ENCODE measurements at places on chromosomes 12 and 14.

DNA sequence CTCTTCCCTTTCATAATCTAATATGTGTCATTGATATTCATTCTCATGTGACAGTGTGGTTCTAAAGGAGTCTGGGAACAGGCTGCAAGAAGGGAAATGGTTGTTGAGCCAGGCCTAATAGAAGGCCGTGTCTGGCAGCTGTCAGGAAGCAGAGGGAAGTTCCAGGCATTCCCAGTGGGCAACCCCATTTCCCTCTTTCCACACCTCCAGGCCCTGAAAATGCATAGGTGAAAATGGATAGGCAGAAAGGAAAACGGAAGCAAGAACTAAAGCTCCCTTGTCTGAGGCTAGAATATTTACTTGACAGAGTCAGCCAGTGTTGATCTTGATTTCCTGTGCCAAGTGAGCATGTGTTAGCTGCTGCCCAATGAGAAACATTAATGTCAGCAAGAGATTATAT is 97.7 kb downstream of the PPM1A start:
- DNase-seq: no peak

GRCh38 chr14:74490486-74490885 is 2.6 kb downstream of the NPC2 start:
- no peak for DNase-seq

- DNase-seq: no peak
These were observed 28.2 kb downstream of the TSPAN19 start for GRCh38 chr12:85007836-85008235.

DNA sequence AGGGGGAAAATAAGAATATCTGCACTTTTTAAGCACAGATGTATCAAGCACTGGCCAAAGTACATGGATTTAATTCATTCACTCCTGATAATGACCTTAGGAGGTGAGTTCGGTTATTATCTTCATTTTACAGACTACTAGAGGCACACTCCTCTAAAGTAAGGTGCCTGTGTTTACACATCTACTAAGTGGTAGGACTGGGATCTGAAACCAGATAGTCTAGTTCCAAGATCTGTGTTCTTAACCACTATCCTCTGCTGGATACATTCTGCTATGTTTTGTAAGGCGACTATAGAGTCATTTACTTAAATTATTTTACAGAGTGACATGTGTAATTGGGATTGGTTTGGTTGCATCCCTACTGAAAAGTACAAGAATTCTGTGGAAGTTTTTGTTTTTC is 175.3 kb downstream of the ESR2 start:
- DNase-seq: no peak

- no peak for DNase-seq
These were observed 2.3 kb downstream of the ANKRD9 start for GRCh38 chr14:102507081-102507856.

DNA sequence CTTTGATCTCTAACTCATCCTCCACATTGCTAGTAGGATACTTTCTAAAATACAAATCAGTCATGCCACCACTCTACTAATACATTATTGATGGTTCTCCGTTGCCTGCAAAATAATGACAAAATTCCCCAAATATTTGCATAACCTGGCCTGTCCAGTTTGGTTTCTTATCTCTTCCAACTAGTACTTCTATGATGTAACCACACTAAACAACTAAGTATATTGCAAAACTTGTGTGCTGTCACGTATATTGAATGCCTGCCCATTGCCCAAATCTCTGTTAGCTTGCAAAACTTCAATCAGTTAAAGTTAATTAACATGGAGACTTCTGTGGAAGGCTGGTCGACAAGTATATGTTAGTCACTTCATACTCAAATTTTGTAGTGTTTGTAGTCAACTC is 6.5 kb downstream of the OR6C74 start:
- DNase-seq: no peak

GRCh38 chr12:25256826-25257225 is 6.1 kb upstream of the KRAS start:
- DNase-seq: no peak

- DNase-seq: no peak
These were observed 164.1 kb upstream of the NTF3 start for GRCh38 chr12:5267603-5268423.

DNA sequence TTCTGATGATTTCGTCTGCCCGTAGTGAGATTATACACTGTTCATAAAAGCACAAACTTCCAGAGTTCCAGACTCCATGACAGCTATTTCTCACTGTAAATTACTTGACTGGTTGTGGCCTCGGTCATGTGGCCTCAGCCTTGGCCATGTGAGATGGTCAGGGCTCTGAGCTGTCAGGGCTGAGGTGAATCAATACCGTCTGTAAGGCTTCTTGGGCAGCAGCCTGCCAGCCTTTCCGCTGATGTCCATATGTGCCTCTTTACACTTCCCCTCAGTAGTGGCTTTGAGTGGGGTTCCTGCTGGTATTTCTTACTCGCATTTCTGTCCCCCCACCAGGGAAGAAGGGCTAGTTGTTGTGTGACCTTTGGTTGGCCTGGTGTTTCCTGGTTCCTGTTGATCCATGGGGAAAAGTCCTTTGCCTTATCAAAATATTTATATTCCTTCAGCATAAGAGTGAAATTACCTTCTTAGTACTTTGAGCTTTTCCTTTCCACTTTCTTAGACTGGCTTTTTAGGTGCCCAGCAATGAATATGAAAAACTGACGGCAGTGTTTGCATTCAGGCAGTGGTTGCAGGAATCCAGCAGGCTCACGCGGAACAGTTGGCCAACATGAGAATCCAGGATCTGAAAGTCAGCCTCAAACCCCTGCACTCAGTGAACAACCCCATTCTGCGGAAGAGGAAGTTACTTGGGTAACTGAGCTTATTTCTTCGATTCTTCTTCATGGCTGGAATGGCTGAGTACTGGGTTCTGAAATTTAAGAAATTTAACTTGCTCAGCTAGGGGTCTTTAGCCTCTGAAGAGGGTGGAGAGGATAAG is 46.1 kb downstream of the MAPKAPK5 start:
- DNase-seq: no peak

- DNase-seq: no peak
These were observed 18.4 kb upstream of the FOS start for GRCh38 chr14:75260025-75260763.

DNA sequence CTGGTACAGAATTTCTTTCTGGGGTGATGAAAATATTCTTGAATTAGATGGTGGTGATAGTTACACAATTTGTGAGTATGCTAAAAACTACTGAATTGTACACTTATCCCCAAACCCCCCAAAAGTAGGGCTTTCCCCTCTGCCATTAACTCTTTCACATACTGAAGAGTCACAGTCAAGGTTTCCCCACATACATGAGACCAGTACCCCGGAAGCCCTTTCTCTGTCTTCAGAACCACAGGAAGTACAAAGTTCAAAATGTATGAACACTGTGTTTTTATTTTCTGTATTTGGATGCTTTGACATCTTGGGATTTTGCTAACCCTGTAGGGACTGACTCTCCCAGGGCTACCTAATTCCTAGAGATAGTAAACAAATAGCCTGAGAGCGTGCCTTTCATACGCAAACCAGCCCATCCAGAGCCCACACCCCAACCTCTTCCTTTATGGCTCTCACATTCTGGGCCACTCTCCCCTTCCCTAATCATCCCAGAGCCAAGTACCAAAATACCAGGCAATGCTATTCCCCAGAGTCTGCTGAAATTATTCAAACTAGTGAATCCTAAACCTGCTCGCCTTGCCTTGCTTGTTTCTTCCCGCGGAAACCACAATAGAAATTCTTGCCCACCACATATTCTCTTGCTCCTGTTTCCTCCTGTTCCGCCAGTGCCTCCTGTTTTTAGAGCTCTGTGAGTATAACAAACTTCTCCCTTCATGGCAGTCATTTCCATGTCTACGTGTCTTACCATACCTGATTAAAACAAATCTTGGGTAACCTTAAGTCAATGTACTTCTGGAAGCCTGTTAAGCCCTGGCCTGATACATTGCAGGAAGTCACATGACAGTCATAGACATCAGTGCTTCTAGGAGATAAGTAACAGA is 524.8 kb downstream of the FUT8 start:
- no peak for DNase-seq

DNA sequence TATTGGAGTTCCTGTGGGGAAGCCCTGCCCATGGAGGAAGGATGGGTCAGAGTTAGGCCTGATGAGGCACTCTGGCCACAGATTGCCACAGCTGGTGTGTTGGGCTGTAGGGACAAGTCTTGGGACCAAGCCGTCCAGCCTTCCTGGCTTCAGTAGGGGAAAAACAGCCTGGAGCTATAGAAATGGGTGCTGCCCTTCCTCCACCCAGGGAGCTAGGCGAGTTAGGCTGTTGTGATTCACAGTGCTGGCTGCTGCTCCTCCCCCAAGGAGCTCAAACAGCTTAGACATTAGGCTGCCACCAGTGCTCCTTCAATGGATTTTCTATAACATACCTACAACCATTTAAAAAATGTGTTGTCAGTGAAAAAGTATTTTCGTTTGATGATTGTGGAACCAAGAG is 274.3 kb downstream of the RPL10L start:
- no peak for DNase-seq

DNA sequence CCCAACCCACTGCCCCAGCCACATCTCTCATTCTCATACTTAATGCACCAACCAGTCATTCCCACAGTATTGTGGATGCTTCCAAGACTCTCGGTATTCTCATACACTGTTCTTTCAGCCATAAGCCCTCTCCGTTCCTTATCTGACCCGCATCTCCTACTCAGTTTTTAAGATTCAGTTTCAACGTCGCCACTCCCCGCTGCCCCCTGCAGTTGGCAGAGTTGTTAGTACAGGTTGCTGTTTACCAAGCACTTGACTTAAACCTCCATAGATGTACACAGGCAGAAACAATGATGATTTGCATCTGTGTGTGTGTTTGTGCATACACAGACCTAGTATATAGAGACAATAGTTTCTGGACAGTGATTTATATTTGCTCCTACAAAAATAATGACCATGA is 40.2 kb downstream of the PAH start:
- no peak for DNase-seq

DNA sequence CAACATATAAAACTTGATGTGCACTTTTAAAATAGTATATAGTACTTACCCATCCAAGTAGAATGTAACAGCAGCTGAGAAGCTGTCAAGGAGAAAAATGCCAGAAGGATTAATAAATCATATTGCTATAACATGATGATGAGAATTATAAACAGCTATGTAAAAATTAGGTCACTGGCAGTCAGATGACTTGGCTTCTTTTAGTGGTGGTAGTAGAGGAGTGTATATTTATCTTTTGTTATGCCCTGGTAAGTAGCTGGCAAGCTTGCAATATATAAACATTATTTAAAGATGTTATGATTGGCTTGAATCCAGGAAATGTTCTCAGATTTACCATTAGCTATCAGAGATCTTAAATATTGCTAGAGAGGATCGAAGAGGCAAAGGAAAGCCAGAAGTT is 471.0 kb upstream of the MGAT4C start:
- no peak for DNase-seq

DNA sequence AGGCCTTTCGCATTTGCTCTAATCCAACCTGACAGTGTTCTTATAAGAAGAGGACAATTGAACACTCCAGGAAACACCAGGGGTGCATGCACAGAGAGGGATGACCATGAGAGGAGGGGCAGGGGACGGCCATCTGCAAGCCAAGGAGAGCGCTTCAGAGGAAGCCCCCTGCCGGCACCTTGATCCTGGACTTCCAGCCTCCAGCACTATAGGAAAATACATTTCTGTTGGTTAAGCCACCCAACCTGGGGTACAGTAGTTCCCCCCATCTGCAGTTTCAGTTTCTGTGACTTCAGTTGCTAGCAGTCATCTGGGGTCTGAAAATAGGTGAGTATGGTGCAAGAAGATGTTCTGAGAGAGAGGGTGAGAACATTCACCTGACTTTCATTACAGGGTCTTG is 64.7 kb downstream of the CLMN start:
- no peak for DNase-seq

DNA sequence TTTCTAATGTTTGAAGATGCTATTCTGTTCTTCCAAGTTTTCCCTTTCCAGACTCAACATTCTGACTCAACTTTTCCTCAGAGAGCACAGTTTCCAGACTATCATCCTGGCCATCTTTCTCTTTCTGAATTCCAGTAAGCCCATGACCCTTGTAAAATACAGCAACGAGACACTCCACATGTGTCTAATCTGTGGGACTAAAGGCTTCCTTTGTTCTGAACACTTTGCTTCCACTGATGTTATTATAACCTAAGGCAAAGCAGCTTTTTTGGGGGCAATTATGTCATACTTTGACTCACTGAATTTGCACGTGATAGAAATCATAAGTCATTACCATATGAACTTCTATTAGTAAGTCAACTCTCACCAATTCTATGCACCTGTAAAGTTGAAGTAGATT is 6.3 kb upstream of the ART4 start:
- DNase-seq: no peak

DNA sequence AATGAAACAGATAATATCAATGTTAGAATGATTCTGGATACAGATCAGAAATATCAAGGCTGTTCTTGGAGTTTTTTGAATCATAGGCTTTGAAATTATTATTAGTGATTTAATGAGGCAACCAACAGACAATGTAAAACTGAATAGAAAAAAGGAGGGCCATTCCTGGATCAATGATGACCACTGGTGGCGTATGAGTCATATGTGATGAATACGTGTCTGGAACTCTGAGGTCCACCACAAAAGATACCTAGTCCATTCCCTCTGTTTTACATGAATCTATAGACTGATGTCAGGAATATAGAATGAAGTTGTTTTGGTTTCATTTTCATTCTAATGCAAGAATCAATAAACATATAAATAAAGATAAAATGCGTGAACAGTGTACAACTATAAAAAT is 78.3 kb upstream of the RTL1 start:
- DNase-seq: no peak

GRCh38 chr12:13144266-13144828 is 40.9 kb upstream of the GSG1 start:
- DNase-seq: no peak

GRCh38 chr12:79826267-79827128 is 108.4 kb downstream of the PPP1R12A start:
- DNase-seq: no peak

GRCh38 chr12:123140676-123141614 is 9.9 kb downstream of the PITPNM2 start:
- DNase-seq: no peak

GRCh38 chr12:23564451-23565152 is 384.9 kb downstream of the SOX5 start:
- no peak for DNase-seq

DNA sequence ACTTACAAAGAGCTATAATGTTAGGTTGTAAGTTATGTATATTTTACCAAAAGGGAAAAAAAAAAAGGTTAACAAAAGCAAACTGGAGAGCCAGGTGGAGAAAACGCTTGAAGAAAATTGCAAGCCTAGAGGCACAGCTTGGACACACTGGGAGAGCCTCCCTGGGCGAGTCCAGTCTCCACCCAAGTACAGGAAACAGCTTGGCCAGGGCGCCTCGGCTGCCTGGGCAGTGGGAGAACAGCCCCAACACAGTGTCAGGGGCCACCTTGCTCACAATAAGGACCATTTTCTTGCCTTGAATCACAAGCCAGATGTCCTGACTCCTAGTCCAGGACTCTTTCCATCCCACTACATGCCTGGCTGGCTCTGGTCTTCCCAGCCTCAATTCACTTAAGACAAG is 33.3 kb downstream of the TTC7B start:
- no peak for DNase-seq

DNA sequence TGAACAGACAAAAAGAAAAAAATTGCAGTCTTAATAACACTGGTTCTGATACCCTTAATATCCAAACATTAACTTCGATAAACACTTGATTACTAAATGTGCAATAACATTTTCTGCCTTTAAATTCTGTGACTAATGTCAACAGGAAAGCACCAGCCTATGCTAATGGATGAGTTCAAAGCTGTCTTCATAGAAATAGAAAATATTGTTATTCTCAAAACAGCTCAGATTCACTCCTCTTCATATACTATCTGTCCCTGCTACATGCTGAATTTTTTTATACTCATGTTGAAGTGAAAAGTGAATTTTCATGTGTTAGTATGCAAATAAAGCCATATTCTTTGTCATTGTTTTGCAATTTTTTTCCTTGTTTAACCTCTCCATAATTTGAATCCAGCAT is 13.9 kb downstream of the TAS2R43 start:
- DNase-seq: no peak
